ENCODE measurements at places on chromosomes 5 and 9.

DNA sequence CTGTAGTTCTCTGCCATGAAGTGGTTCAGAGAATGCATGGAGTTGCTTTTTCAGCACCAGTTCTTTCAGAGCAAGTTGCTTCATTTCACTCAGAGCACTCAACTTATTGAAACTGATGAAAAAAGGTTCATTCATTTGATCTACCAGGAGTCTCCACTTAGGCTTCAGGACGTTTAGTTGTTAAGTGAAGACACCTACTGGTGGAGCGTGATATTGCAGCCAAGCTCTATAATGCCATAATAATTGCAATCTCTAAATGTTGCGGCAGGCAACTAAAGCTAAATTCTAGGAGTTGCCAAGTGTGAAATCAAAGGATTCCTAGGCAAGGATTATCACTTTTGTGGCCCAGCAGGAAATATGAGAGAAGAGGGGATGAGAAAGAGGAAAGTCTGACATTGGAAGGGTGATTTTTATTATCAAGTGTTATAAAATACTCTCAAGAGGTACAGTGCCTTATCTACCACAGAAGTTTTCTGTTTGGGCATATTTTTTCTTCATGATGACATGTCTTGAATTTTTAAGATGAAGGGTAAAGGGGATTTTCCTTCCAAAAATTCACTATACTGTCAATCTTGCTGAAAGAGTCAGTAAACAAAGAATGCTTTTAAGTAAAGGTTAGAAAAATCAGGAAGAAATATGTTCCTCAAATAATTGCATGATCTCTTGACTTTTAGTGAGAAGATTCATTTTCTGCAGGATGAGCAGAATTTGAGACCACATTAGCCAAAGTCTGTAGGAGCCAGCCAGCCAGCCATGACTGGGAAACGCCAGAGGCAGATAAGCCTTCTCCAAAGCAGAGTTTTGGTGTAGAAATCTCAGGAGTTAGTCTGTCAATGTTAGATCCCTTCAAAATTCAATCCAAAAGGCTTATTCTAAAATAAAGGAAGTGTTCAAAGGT, 83.4 kb downstream of the SH3PXD2B start:
- no peak for ATAC-seq

GRCh38 chr9:93045521-93045920, 13.0 kb upstream of the SUSD3 start:
- ATAC-seq = no peak

DNA sequence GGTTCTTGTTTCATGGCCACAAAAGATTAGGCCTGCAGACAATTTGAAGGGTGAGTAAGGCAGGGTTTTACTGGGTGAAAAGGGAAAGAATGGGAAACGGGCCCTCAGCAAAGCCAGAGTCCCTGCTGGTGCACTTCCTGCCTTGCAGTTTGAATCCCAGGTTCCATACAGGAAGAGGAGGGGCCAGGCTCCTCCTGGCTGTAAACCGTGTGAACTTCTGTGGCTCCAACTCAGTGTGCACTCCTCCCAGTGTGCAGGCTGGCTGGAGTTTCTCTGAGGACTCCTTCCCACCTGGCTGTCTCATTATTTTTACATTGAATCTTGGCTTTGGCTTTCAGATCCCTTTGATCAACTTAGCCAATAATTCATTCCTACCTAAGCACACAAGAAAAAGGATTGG, 367.1 kb upstream of the KLF4 start:
- ATAC-seq = no peak

DNA sequence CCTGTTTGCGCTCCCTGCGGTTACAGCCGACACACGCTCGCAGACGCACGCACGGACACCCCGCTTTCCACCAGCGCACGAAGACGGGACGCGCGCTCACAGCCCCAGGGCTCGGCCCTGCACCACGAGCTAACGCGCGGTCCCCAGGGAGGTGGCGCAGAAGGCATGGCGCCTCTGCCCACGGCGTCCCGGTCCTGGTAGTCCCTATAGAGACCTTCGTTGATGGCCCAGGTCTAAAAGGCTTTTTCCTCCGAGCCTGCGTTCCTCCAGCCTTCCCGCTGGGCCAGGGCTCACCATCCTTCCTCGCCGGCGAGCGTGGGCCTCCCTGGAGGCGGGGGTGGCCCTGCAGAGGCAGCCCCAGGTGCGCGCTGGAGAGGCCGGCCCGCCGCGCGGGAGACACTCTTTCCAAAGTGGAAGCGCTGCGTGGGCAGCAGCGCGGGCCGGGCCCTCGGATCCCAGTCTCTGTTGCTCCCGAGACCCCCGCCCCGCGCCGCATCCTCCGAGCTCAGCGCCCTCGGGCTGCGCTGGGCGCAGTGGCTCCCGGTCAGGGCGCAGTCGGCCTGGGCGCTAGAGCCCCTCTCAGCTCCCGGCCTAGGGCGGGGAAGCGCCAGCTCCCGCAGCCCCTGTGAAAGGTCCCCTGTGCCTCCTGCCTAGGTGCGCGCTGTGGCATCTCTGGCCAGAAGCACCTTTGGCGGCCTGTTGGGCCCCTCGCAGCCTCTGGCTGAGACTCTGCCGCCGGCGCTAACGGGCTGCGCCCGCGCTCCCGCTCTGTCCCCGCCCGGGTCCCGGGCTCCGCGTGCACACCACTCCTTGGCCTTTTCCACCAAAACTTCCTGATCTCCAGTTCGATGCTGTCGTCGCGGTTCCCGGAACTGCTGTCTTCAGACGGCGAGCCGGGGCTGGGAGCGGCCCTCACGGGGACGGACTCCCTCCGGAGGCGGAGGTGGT, 31.9 kb upstream of the FANCC start:
- ATAC-seq = no peak

GRCh38 chr5:114317751-114318150, 44.1 kb upstream of the KCNN2 start:
- no peak for ATAC-seq

- ATAC-seq = no peak
Measured at GRCh38 chr9:129220771-129221170, 42.7 kb upstream of the IER5L start.

GRCh38 chr9:38003946-38004808, 64.8 kb downstream of the SHB start:
- no peak for ATAC-seq

- no peak for ATAC-seq
Measured at GRCh38 chr5:16881251-16881650, 54.8 kb downstream of the MYO10 start.

DNA sequence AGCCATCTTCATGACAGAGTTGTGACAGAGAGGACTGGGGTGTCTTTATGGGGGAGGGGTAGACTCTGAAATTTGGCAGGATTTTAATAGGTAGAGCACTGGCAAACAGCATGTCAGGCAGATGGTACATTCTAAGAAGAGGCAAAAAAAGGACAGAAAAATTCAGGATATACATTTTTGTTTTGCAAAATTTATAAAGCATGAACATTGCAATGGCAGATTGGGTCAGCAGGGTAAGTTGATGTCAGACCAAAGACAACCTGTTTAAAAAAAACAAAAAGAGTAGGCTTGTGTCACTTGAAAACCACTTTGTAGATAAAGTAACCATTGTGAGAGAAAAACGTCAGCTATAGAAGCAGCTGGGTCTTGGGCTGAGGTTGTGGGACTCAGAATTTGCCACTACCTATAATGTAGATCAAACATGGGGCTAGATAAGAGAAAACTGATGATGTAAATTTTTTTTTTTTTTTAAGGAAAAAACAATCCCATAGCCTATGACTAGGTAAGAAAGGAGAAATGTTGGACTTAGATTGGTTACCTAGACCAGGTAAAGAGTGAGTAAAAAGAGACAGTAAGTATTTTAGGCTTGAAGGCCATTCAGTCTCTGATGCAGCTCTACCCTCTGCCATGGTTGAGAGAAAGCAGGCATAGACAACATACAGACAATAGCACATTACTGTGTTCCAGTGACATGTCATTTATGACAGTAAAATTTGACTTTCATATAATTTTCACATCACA, 8.3 kb downstream of the CAMK4 start:
- ATAC-seq = no peak

DNA sequence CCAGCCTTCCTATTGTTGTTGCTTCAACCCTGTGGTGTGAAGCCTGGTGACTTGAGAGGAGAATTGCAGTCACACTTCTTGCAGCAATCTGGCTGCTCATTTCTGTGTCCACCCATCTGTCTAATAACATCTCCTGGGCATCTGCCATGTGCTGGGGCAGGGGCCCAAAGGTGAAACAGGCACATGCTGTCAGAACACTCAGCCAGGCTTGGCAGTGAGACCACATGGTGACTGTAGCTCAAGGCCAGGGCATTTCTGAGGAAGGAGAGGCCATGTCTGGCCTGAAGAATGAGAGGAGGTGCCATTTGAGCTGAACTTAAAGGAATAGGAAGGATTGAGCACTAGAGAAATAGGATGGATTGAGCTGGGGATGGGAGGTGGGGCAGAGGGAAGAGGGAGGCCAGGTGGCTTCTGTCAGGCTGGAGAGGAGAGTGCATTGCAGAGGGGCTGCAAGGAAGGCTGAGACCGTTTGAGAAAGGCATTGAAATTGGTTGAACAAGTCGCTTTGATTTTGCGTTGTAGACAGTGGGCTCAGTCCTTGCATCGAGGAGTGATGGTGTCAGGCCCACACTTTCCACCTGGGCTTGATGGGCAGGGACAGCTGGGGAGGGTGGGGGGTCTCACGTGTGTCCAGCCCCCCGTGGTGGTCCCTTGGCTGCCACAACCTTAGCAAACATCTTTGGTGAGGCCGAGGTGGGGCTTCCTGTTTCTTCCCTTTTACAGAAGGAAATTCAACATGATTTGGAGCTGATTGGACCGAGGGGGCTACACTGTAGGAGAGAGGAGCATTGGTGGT, 222.4 kb downstream of the CACNA1B start:
- no peak for ATAC-seq

GRCh38 chr5:147818290-147818689, 13.2 kb downstream of the SPINK1 start:
- no peak for ATAC-seq

- no peak for ATAC-seq
Measured at GRCh38 chr9:1173993-1174392, 123.8 kb downstream of the DMRT2 start.
